Globus pallidus (tissue), 1 donor: ENCODE measurements at places on chromosomes 11 and 22.

DNA sequence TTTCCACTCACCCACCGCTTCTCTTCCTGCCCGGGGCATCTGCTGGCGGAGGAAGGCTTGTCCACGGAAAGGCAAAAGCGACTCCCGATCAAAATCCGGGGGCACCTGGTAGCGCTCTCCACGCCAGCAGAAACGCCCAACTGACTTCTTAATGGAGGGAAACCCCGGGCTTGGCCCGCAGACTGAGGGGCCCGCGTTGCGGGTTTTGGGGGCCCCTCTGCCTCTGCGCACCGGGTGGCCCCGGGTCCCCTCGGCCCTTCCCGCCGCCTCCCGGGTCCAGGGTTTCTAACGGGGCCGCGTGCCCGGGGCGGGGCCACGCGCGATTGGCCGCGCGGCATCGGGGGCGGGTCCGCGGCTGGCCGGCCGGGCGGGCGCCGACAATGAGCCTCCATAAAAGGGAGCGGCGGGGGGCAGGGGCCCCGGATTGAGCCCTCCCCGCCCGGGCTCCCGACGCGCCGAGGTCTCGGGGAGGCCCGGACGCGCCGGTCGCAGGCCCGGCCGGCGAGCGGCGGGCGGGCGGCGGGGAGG, at the start of gene SPINDOC:
Gene SPINDOC (plus strand): TSS at position 422 of the 528 bp plus-strand sequence. CDS start 231 bp downstream, outside the sequence.
- peak; percentile 79 for DNase-seq

DNA sequence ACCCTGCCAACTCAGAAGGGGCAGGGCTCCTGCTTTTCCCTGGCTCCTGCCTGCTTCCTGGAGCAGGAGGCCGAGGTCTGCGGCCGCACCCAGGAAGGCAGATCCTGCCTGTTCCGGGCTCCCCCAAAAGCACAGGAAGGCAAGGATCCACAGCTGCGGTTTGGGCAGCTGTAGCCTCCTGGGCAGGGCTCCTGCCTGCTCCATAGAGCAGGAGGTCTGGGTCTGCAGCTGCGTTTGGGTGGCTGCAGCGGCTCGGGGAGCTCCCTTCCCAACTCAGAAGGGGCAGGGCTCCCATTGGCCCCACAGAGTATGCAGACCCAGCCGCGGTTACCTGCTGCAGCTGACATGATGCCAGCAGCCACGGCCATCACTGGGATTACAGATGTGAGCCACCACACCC, 5.5 kb downstream of the UPK2 start:
- no peak for DNase-seq

GRCh38 chr22:27642104-27642800, 159.3 kb downstream of the MN1 start:
- DNase-seq: peak; percentile 97

DNA sequence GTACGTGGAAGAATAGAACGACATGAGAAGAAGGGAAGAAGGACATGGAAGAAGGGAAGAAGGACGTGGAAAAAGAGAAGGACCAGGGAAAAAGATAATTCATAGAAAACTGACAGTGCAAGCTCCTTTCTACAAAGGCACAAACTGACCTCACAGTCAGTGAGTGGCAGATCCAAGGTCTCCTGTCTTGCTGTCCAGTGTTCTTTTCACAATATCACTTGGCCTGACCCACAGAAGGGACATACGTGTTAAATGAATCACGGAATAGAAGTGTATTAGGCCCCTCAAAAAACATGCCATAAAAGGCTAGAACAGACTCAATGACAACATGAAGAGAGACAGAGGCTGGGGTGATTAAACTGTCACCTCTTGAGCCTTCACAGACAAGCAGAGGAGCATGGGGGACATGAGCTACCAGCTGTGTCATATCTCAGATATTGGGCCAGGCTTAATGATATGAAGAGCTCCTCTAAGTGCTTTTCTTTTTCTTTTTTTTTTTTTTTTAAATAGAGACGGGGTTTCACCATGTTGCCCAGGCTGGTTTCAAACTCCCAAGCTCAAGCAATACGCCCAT, 4.6 kb downstream of the ASCC2 start:
- DNase-seq: no peak

GRCh38 chr11:94825031-94825430, 56.9 kb downstream of the AMOTL1 start:
- no peak for DNase-seq

- no peak for DNase-seq
Observed at GRCh38 chr11:84255483-84255882, 969.3 kb upstream of the CCDC90B start.

DNA sequence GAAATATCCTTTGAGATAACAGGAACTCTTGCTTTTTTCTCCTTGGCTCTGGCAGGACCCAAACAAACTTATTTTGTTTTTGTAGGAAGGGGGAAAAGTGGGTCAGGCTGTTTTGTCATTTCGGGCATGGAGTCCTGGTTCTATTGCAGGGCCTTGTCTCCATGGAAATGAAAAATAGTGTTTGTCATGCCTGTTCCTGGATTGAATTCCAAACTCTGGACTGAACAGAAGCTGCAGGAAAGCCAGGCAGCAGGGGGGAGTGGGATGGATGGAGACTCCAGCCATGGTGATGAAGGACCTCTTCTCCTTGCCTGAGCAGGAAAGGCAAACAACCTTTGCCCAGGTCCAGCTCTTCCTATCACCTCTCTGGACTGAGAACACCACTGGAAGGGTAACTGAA, 87.0 kb downstream of the SCN3B start:
- DNase-seq: peak; percentile 57

GRCh38 chr22:49555526-49555925, 272.1 kb downstream of the BRD1 start:
- no peak for DNase-seq

DNA sequence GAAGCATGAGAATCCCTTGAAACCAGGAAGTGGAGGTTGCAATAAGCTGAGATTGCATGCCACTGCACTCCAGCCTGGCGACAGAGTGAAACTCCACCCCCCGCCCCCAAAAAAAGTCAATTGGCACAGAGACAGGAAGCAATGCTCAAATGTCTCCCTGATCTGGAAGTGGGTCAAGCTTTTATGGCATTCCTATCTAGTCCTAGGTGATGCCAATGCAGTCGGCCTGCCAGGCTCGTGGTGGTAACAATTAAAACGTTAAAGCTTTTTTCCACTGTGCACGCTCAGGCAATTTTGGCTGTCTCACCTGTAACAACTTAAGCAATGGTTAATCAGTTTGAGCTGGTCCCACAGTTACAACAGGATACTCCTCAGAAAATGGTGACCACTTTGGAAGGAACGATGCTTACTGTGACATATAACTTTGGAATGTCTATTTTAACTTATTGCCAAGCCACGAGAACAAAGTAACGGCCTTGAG, 18.9 kb upstream of the PISD start:
- no peak for DNase-seq

DNA sequence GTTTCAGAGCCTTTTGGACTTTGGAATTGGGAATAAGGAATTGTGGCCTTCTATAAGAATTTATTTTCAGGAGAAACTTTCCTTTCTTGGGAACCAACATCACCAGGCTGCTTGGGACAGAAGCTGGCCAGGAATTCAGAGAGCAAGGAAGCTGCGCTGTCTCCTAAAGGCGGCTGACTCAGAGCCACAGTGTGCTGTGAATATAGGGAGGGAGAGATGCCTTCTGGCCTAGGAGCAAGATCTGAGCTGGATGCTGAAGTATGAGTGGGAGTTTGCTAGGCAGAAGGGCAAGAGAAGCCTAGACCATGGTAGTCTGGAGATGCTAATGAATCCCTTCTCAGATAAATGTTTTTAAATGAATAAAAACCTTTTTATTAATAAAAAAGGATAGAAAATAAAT, 213.7 kb upstream of the TBCEL start:
- DNase-seq: no peak

DNA sequence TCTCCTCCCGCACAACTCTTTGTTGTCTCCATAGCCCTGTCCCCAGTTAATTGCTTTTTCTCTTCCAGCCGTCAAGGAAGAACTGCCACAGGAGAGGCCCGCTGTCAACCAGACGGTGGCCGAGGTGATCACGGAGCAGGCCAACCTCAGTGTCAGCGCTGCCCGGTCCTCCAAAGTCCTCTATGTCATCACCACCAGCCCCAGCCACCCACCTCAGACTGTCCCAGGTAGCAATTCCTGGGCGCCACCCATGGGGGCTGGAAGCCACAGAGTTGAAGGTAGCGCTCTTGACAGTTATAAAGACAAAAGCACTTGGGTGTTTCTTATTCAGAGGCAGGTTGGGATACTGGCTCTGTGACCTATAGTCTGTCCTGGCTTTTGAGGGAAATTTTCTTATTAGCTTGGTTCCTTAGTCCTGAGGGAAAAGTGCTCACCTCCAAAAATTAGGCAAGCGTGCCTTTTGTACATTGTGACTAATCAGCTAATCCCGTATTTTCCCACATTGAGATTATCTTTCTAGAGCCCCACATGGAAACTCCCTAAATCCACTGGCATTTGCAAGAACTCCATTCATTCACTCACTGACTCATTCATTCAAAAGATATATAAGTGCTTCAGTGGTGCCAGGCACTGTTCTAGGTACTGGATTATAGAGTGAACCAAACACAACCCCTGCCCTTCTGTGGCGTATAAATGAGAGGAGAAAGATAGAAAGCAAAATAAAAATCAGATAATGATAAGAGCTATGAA, 65.9 kb downstream of the KREMEN1 start:
- DNase-seq: no peak

DNA sequence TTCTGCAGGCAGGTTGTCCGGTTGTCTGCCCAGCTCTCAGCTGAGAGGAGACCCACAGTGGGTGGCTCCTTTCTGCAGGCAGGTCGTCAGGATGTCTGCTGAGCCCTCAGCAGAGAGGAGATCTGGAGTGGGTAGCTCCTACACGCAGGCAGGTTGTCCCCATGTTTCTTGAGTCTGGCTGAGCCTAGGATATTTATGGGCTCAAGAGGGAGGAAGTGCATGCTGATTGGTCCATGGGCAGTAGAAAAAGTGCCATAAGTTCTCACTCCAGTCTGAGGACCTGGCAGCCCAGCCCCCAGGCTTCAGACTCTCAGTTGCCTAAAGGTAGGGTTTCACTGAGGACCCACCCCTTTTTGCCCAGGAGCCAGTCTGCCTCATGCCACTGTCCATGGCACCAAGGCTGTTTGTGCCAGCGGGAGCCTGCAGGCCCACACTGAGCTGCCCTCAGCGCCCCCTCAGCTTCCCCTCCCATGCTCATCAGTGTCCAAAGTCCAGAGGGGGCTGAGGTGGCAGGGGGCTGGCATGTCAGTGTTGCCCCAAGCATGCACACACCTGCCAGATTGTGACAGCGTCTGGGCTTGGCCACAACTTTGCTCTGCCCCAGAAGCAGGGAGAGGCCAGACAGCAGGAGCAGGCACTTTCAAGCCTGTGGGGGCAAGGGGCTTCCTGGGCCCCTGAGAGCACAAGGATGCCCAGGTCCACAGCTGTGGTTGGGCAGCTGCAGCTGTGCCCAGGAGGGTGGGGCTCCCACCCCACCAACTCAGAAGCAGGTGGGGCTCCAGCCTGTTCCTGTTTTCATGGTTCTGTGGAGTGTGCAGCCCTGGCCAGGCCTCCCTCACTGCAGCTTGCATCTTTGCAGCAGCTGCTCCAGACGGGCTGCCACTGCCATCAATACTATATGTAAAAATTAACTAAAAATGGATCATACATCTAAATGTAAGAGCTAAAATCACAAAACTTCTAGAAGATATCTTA, 3.8 kb upstream of the RNF141 start:
- DNase-seq: no peak

DNA sequence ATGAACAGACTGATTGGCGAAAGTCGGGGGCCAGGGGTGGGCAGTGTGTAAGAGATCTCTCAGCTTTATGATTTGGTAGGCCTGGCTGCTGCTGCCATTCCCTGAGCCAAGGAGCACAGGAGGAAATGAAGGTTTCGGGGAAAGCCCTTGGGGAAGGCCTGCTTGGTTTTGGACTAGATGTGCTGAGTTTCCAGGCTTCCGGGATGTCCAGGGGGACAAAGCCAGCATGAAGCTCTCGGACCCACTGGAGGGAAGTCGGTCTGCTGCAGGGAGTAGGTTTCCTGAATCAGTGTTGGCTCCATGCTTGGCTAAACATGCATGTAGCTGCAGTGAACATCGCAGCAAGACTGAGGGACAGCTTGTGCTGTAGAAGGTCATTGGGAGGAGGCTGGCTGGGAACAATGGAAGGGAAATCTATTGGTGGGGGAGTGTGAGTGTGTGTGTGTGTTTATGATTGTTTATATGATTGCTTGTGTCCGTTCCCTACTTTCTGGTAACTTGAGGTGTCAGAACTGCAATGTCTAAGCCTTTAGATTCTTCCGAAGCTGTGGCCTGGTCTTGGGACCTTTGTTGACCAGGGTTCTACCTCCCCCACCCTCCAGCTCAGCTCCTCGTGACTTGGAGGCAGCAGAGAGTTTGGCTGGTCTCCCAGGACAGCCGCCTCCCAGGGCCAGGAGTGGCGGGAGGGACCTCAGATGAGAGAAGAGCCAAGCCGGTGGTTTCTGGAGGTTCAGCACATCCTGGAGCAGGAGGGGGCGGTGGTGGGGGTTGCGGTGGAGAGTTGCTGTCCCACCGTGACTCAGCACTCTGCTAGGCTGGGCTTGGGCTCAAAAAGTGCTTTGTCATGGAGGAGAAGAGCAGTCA, 4.0 kb upstream of the FTH1 start:
- peak; percentile 97 for DNase-seq

DNA sequence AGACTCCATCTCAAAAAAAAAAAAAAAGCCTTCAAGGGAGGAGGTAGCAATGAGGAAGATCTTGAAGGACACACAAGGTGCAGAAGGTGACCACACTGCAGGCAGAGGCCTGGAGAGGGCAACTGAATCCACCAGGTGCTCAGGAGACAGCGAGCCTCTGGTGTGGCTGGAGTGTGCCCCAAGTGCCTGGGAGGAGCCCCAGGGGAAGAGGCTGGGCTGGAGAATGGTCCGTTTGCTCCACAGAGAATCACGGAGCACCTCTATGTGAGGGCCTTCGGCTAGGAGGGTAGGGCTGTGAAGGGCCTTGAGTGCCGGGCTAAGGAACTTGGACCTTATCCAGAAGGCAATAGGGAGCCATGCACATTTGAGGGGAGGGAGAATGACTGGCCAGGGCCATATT, 50.3 kb downstream of the ARRB1 start:
- DNase-seq: no peak

GRCh38 chr11:102926961-102927623, 28.4 kb downstream of the MMP13 start:
- DNase-seq: no peak

GRCh38 chr22:36660510-36660840, 43.1 kb downstream of the CACNG2 start:
- no peak for DNase-seq

DNA sequence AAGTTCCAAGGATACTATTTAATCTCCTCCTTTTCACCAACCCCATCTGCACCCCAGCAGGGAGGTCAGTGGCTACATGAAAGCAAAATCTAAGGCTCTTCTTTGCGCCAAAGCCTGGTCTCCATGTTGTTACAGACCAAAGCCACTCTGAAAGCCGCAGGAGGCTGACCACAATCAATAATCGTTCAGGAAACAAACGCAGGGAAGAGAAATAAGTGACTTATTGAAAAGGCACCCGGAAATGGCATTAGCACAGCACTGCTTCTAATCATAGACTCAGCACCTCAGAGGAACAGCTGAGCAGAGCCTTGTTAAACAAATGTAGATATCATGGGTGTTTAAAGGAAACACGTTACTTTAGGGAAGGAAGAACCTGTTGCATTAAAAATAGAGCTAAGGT, 183.9 kb downstream of the KIRREL3 start:
- DNase-seq: no peak

- DNase-seq: no peak
Observed at GRCh38 chr11:45093761-45094455, 52.5 kb upstream of the PRDM11 start.
